ENCODE measurements at places on chromosomes 7 and 10.

GRCh38 chr10:113967126-113967525, 76.5 kb upstream of the ADRB1 start:
- DNase-seq, result no peak

GRCh38 chr7:73809467-73809951, 21.3 kb upstream of the CLDN4 start:
- DNase-seq, result no peak

- DNase-seq, result no peak
Measured at GRCh38 chr7:134660242-134660785, 13.7 kb downstream of the BPGM start.

GRCh38 chr7:14861456-14861855, 41.1 kb downstream of the DGKB start:
- DNase-seq, result no peak

GRCh38 chr7:2944739-2945138, 98.9 kb downstream of the CARD11 start:
- no peak for DNase-seq

DNA sequence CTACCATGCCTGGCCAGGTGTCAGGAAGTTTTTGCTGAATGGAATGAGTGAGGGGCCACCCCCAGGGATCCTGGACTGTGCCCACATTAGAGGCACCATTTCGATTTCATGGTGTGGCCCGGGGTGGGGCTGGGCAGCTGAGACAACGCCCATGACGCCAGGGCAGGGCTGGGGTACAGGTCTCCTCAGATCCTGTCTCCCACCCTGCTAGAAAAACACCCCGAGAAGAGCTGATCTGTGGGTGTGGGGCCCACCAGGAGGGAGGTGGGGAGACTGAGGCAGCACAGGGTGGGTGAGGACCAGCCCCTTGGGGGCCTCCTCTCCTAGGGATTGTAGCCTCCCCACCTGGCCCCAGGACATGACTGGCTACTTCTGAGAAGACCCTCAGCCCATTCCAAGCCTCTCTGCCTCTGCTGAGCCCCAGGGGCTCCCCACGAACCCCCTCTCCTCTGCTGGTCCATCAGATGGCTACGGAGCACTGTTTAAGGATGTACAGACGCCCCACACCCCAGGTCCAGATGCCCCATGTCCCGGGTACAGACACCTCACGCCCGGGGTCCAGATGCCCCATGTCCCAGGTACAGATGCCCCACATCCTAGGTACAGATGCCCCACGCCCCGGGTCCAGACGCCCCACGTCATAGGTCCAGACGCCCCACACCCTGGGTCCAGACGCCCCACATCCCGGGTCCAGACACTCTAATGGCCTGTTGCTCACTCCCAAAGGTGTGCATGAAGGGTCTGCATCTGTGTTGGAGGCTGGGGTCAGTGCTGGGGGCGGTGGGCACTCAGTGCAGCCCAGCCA, 99.4 kb downstream of the MICALL2 start:
- no peak for DNase-seq
